ENCODE measurements at places on chromosomes 16 and 17.

- DNase-seq: no peak
Measured at GRCh38 chr17:13702266-13702665, 100.5 kb upstream of the HS3ST3A1 start.

DNA sequence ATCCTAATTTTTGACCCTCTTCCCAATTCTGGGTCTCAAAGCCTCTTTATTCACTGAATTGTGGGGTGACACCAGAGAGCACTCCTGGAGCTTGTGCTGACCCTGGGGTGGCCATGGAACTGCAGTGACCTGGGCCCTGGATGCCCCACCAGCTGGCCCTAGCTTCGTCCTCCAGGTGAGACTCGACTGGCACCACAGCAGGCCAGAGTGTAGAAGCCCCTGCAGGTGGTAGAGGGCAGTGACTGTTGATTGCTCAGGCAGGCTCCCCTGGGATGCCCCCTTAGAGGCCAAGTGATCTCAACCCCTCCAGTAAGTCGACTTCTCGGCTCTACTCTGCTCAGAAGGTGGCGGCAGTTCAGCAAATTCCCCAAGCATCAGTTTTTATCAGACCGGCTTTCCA lies 6.4 kb downstream of the FA2H start:
- no peak for DNase-seq

DNA sequence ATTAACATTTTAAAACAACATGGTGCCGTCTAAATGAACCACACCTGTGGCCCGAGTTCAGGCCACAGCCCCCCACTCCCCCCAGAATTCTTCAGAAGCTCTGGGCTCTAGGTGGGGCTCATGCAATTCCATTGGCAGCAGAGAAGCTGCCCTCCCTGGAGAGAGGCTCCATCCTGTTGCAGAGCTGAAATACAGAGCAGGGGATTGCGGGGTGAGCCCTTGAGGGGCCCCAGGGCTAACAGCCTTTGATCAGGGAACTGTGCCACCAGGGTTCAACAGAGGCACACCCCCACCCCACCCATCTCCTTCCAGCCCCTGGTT lies 69.3 kb downstream of the ABR start:
- no peak for DNase-seq

DNA sequence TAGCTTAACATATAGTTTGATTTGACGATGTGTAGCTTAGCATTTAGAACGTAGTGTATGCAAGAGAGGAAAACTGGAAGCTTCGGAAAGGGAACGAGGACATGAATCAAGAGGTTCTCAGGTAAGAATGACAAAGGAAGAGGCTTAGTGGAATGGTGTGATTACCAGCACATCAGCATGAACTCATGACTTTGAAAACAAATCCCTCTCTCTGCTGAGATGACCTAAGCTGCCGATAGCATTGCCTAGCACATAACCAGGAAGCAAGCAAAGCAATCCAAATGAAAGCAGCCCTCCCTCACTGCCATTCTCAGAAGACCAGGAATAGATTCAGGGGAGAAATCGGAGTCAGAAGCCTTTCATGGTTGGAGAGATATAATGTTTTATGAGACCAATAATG lies 51.3 kb upstream of the CCL1 start:
- DNase-seq: no peak

- DNase-seq: no peak
Measured at GRCh38 chr17:13484020-13484419, 117.7 kb downstream of the HS3ST3A1 start.

GRCh38 chr17:61254904-61255303 lies 144.7 kb upstream of the TBX2 start:
- DNase-seq: no peak

GRCh38 chr17:811051-811784 lies 29.1 kb downstream of the MRM3 start:
- DNase-seq: no peak

GRCh38 chr17:29883497-29883896 lies 46.5 kb downstream of the SSH2 start:
- DNase-seq: no peak

- no peak for DNase-seq
Measured at GRCh38 chr16:82937926-82938520, 311.3 kb downstream of the CDH13 start.

GRCh38 chr16:11534262-11534661 lies 52.5 kb downstream of the LITAF start:
- no peak for DNase-seq

GRCh38 chr16:57937861-57938260 lies 33.1 kb downstream of the CNGB1 start:
- DNase-seq: no peak

GRCh38 chr16:78065319-78065718 lies 34.1 kb upstream of the WWOX start:
- DNase-seq: no peak

DNA sequence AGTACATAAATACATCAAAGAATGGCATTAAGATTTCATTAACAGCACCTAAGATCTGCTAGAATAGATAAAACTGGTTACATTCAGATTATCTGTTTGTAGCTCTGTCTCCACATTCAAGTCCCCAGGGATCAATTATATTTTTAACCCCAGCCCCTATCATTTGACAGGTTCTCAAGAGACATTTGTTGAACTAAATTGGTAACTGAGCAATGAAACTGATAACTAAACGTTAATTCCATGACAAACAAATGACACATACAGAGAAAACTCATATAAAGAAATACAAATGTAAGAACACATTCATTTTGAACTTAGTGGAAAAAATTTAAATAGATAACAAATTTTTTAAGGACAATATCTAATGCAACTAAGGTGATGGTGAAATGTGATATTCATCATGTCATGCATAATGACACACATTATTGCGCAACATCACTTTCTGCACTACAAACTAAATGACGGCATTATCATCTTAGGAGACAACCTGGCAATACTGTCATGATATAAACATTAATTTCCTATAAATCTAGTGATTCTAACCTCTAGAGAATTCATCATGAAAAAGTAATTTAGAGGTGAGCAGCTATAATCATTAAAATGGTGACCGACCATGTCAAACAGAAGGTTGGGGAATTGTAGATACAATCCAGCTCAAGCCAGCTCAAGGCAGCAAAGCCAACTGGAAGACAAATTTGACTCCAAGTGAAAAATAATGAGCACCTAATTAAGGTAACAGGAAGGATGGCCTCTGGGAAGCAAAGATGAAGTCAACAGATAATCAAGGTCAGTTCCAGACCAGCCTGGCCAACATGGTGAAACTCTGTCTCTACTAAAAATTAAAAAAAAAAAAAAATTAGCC lies 9.5 kb downstream of the ARHGAP17 start:
- DNase-seq: no peak

GRCh38 chr17:80611816-80612215 lies 67.2 kb downstream of the RPTOR start:
- DNase-seq: no peak

DNA sequence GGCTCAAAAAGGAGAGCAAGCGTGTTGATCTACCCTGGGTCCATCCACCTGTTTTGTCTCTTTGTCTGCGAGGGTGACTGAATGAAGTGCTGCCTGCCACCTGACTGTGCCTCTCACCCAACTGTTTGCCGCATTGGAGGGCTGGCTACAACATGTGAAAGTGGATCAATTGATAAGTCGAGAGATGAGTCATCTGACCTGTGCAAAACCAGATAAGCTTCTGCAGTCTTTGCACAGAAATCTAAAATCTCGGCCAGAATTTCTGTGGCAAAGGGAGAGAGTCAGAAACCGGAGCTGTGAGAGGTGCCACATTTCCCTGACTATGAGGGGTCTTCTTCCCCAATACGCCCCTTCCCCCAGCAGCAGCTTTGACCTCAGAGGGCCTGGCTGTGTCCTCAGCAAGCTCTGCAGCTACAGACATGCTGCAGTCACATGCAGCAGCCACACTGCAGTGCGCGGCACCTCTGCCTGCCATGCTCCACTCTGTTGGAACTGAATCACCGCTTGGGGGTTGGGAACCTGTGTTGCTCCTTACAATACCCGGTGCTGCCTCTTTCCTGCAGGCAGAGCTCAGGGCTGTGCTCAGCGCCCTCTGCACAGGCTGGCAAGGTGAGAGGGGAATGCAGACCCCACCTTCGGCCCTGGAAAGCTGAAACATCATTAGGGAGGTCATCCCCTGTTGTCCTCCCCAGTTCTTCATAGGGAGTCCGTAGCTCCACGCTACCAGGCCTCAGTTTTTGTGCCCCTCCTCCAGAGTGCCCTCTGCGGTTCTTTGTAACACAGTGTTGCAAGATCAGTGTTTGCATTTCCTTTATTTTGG lies 16.2 kb upstream of the HAS3 start:
- no peak for DNase-seq

DNA sequence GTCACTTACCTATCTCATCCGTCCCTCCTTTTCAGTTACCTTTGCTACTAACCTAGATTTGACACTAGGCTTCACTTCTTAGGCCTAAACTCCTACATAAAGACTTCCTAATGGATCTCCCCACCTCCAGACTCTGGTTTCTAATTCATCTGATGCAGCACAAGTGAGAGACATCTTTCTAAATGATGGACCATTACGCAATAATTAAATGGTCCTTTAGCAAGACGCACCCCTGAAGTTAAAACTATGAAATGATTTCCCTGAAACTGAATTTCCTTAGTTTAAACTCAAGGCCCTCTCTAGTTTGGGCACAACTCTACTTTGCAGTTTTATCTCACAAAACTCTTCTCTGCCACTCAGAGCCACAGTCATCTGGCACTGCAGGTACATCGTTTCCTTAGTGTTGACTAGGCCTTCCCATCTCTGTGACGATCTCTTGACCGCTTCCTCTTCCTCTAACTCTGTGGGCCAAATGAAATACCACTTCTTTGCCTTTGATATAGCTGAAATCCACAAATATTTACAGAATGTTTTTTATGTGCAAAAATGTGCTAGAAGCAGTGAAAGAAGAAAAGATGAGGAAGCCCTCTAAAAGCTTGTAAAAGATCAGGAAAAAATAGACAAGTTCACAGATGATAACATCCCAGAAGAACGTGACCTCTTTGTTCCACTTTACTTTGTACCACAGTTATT lies 3.3 kb downstream of the SYNRG start:
- no peak for DNase-seq

DNA sequence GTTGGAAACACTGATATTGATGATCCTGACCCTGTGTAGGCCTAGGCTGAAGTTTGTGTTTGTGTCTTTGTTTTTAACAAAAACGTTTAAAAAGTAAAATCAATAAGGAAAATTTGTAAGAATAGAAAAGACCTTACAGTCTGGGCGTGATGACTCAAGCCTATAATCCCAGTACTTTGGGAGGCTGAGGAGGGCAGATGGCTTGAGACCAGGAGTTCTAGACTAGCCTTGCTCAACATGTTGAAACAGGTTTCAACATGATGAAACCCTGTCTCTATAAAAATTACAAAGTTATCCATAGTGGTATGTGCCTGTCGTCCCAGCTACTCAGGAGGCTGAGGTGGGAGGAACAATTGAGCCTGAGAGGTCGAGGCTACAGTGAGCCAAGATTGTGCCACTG lies 18.3 kb upstream of the TOM1L1 start:
- DNase-seq: no peak

DNA sequence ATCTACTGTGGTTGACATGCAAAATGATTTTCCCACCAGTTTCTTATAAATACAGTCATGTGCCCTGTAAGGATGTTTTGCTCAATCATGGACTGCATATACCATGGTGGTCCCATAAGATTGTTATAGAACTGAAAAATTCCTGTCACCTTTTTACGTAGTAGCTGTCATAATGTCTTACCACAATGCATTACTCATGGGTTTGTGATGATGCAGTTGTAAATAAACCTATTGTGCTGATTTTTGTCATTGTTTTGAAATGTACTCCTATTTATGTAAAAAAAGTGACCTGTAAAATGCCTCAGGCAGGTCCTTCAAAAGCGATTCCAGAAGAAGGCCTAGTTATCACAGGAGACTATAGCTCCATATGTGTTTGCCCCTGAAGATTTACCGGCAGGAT lies 695.4 kb upstream of the KIF2B start:
- no peak for DNase-seq

- no peak for DNase-seq
Measured at GRCh38 chr16:4936181-4936990, 562 bp downstream of the PPL start.

DNA sequence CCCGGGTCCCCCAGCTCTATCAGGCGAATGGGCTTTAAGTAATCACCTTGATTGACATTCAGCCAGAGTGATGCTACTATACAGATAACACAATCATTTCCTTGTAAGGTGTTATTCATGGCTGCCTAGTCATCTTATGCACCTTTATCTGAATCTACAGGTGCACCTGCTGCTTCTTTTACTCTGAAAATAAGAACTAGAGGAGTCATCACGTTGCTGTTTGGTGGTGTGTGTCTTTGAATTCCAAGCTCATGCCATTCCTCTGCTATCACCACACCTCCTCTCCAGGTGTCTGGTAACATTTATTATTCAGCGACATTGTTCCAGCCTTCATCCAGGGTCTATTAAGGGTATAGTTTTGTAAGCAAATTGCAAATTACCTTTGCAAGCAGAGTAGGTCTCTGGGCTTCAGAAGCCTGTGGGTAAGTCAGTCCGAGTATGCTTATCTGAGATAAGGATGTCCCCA lies 51.9 kb downstream of the NOS2 start:
- DNase-seq: no peak

GRCh38 chr17:21263376-21263775 lies 10.2 kb upstream of the NATD1 start:
- no peak for DNase-seq

DNA sequence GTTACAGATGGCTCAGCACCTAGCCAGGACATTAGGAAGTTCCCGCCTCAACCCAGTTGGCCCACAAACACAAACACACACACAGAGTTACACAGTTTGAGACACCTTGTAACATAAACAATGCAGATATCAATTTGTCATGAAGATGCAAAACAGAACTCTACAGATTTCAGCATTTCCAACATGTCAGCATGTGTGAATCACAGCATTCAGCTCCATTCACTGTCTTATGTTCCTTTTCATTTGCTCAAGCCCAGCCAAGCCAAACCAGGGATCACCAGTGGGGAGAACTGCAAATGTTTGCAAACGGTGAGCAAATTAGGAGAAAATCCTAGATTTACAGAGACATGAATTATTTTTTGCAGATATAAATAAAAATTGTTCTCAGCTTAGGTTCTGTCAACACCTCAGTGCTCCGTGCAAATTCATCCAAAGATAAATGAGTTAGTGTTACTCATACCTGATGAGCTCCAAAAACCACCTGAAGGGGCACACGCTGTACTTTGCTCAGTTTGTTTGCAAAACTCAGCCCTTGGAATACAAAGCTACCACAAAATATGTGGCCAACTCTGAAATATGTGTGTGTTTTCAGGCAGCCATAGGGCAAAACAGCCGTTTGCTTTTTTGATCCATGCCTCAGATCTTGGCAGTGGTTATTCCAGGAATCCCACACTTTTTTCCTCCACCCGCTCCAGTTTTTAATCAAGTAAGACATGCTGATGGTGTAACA lies 16.3 kb upstream of the COX10 start:
- DNase-seq: no peak

- DNase-seq: no peak
Measured at GRCh38 chr16:70568601-70569237, 45.1 kb downstream of the SF3B3 start.

DNA sequence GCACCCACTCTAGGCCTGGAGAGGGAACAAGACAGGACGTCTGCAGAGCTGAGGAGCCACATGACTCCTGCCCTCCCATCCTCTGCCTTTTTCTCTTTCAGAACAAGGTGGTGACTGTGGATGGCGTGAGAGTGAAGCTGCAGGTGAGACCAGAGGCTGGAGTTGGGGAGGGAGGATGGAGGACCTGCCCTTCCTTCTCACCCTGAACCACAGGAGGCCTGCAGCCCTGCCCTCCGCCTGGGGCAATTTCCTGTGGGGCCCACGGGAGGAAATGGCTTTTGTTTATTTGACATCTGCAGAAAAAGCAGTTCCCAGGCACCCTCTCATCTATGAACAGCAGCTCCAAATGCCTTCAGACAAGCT lies 5.1 kb downstream of the RAB37 start:
- DNase-seq: no peak

- DNase-seq: no peak
Measured at GRCh38 chr16:86184185-86184584, 285.2 kb downstream of the IRF8 start.

All from stimulated activated CD8-positive, alpha-beta memory T cell treated with anti-CD3 and anti-CD28 coated beads, Interleukin-4, amount 100 ng/mL, for 4 hours (primary cell).